ENCODE measurements at places on chromosomes 16 and 17.

- no peak for DNase-seq
Measured at GRCh38 chr16:54015147-54015546, 271.4 kb downstream of the IRX3 start.

DNA sequence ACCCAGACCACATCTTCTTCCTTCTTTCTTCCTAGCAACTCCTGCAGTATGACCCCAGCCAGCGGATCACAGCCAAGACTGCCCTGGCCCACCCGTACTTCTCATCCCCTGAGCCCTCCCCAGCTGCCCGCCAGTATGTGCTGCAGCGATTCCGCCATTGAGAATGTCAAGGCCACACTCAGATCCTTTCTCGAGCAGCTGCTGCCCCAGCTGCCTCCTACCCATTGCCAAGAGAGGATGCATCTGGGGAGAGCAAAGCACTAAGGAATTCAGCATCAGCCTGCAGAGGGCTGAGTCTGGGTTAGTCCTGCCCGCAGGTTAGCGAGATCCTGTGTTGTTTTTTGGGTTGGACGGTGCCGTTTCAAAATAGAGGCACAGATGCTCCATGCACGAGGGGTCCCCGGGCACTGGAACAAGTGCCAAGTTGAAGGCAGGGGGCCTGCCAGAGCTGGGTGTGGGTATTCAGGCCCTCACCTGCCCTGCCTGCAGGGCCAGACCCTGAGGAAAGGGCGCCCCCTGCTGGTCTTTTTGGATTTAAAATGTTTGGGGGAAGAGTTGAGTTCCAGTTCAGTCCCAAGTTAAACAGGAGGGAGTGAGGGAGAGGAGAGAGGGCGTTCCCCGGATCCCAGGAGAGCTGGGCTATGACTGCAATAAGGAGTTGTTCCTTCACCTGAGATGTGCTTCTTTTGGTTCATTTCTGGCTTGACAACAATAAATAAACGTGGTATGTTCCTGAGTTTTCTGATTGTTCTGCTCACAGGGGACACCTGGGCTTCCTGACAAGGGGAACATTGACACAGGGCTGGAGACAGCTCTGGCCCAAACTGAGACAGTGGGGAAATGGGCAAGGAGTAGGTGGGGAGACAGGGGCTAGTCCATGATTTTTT lies 4.9 kb downstream of the CDK3 start:
- peak; percentile 89 for DNase-seq

DNA sequence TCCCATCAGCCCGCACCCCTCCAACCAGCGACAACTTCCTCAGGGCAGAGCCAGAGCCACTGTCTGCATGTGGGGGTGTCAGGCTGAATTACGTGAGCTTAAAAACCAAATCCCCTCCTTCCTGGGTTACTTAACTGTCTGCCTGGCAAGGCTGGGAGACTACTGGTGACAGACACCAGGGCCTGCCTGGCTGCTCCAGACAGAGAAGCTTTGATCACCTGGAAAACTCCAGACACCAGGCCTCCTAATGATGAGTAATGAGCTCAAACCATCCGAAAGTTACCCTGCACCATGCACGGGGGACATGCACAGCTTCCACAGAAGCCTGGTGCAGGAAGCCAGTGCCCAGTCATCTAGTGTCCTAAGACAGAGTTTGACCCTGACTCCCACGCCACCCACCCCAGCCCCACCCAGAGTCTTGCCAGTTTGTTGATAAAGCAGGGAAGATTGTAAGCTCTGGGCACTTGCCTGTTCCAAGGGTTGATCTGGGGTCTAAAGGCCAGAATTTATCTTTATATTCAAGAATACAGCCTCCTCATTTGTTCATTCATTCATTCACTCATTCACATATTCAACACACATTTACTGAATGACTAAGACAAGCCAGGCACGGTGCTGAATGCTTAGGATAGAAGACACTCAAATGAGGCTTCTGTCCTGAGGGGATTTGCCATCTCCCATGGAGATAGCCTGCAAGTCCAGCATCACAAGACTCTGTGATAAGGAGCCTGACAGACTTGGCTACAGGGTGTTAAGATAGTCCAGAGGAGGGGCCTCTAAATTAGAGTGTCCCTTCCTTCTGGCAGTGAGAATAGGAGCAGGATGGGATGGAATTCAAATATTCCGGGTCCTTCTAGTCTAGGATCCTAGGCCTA lies 7.2 kb upstream of the CCDC182 start:
- DNase-seq = no peak

- DNase-seq = no peak
Measured at GRCh38 chr17:39222151-39222550, 3.6 kb downstream of the STAC2 start.

DNA sequence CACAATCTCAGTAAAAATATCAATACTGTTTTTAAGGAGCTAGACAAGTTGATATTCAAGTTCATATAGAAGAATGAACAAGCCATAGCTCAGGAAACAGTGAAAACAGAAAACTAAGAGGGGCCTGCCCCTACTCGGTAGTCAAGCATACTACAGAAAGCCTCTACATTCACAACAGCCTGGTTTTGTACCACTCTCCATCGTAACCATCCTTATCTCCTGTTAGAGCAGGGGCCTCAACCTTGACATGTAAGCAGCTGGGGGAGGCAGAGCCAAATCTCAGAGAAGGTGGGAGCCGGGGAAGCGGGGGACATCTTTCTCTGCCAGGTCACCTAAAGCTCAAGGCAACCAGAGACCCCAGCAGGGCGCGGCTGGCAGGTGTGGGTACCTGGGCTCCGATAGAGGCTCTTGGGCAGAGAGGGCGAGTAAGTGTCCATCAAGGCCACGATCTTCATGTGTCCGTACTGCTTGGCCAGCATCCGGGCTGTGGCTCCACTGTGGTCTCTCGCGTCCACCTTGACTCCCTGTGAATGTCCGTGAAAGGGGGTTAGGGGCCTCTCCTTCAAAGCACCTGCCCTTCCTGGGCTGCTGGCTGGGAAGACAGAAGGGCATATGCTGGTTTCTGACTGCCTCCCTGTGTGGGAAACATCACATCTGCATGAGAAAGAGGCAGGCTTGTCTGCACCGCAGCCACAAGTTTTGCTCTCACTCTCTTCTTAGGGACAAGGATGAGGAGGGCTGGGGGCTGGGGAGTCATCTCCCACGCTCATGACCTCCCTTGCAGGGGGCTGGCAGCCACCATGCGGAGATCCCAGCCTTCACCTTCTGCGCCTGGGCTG lies 20.2 kb downstream of the ANKS3 start:
- DNase-seq = no peak

GRCh38 chr16:87851141-87851587 lies 18.1 kb downstream of the SLC7A5 start:
- no peak for DNase-seq

GRCh38 chr17:14311981-14312380 lies 11.1 kb downstream of the HS3ST3B1 start:
- no peak for DNase-seq

DNA sequence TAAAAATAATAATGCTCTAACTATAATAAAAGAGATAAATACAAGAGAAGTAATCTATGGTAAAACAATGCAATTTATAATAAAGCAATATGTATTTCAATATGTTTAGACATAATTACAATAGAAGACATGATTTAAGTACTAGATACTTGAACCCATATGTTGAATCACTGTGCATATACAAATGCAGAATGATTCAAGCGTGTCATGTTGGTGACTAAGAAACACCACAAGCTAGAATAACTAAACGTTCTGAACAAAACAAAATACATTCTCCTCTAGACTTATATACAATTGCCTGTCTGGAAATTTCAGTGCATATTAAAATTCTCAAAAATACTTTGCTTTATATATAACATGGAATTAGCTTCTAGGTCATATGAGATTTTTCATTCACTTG lies 11.2 kb downstream of the TADA2A start:
- DNase-seq = no peak

- peak; percentile 90 for DNase-seq
Measured at GRCh38 chr17:42116705-42117396, 4.3 kb downstream of the KAT2A start.

DNA sequence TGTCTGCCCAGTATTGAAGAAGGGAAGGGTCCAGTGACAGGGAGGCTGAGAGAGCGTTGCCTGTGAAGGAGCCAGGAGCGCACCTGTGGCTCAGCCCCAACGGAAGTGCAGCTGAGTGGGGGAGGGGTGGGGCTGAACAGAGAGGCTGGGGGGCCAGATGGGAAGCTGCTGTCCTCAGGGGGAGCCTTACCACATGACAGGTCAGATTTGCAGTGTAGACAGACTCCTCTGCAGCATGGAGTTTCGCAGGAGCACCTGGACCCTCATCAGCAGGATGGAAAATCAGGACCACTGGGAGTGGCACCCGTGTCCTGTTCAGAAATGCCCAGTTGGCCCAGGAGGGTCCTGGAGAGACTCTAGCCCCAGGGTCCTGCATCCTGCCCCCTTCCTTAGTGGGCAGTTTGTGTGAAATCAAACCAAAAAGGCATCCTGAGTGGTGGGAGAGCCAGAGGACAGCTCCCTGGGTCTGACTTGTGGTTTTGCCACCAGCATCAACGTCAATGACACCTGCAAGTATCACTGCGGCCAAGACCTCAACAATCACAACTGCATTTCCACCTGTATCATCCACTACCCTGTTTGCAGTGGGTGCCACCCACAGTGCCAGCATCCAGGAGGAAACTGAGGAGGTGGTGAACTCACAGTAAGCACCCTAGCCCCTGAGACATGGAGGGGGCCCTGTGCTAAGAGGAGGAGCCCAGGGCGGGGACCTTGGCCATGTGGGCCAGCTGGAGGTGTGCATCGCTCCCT lies 7.8 kb downstream of the CD300A start:
- DNase-seq = peak; percentile 94

DNA sequence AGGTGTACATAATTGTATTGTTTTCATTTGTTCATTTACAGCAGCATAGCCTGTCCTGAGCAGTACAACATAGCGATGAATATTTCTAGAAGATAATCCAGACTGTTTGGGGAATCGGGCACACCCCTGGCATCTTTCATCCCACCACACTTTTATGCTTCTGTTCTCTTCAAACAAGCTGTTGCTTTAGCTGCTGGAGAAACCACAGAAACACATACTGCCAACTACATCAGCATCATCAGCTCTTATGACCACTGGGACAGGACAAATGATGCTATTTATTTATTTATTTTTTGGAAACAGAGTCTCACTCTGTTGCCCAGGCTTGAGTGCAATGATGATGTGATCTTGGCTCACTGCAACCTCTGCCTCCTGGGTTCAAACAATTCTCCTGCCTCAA lies 22.6 kb upstream of the HAPSTR1 start:
- no peak for DNase-seq

DNA sequence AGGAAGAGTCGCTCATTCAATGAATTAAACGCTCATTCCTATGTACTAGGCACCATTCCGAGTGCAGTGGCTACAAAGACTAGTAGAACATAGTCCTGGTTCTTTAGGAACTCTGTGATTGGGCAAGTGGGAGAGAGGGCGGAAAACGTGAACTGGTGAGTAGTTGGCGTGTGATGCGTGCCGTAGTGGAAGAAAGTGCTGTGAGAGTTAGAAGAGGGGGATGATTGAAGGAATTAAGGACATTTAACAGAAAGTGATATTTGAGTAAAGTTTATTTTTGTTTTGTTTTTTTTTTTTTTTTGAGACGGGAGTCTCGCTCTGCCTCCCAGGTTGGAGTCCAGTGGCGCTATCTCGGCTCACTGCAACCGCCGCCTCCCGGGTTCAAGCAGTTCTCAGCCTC lies 7.9 kb upstream of the SLFN14 start:
- DNase-seq = no peak

- DNase-seq = no peak
Measured at GRCh38 chr17:42117397-42118125, 3.6 kb downstream of the KAT2A start.

- no peak for DNase-seq
Measured at GRCh38 chr16:17538927-17539326, 68.2 kb upstream of the XYLT1 start.

- no peak for DNase-seq
Measured at GRCh38 chr17:61488878-61489718, 36.9 kb downstream of the TBX4 start.

DNA sequence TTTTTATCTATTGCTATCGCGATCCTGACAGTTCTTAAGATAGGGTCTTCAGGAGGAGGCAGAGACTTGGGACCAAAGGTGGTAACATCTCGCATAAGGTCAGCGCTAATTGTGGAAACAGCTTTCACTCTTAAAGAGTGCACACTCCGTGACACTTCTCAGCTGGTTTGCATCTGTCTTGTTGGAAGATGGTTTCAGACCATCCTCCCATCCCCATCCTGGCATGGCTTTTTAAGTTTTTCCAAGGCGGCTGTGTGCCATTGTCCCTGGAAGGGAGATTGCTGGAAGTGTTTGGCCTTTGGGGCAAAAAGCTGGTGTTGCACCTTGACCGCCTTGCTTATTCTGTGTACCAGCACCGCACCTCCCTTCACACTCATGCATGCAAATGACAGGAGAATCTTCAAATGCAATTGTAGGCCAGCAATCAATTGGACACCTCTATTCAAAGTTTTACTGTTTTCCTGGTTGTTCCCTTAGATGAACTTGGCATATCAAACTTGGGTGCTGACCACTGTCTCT lies 1.5 kb downstream of the SOCS7 start:
- DNase-seq = peak; percentile 33

GRCh38 chr16:48999508-48999907 lies 282.1 kb downstream of the CBLN1 start:
- no peak for DNase-seq

GRCh38 chr16:52022177-52022576 lies 524.8 kb downstream of the TOX3 start:
- DNase-seq = no peak

GRCh38 chr16:15510992-15511391 lies 76.6 kb downstream of the BMERB1 start:
- DNase-seq = no peak

DNA sequence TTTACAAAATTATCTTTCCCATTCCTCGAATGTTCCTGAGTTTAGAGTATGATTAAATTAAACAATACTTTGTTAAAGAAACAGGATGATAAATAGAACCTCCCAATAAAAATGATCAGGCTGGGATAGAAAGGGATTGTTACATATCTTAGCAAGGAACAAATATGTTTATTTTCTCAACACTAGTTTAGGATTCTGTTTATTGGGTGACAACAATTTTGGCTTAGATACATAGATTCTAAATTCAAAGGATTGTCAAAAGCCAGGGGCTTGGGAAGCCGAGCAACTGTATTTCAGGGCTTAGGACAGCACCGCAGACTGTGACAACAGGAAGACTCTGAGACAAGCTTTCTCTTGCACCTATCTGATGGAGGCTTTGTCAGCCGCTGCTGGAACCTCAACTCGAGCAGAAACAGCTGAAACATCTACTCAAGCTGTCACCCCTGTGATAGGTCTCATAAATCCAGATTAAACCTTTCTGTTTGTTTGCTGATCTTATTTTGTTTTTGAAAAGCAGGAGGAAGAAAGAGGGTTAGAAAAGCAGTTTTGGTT lies 562.8 kb upstream of the ZFHX3 start:
- DNase-seq = no peak

GRCh38 chr17:42608305-42609181 lies 631 bp downstream of the RETREG3 start:
- DNase-seq = peak; percentile 55

DNA sequence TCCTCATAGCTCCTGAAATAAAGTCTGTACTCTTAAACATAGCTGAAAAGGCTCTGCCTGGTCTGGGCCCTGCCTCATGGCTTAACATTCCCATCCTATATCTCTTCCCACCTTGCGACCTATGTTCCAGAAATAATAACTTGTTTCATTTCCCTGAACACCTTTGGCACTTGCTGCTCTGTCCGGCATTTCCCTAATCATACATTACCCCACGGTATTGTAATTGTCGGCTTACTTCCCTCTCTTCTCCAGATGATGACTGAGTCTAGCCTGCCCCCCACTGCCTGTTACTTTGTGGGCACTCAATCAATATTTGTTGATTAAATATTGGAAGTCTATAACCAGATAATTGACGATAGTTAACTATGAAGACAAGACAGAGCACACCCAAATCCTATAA lies 23.3 kb upstream of the SUPT4H1 start:
- no peak for DNase-seq

Measured in OCI-LY7 (cell line).